ENCODE measurements at places on chromosomes 12 and 14. TPM values are rescaled to one million over a fixed set of nuclear protein-coding genes. Genes with fewer than 3 reads are reported as not detected.

HEBP1 gene
- 11.9 TPM for total RNA-seq

PPP1R12A gene
- total RNA-seq, result 145 TPM

NTS gene
- total RNA-seq, result not detected

WNT1 gene
- 1.7 TPM for total RNA-seq

DNA sequence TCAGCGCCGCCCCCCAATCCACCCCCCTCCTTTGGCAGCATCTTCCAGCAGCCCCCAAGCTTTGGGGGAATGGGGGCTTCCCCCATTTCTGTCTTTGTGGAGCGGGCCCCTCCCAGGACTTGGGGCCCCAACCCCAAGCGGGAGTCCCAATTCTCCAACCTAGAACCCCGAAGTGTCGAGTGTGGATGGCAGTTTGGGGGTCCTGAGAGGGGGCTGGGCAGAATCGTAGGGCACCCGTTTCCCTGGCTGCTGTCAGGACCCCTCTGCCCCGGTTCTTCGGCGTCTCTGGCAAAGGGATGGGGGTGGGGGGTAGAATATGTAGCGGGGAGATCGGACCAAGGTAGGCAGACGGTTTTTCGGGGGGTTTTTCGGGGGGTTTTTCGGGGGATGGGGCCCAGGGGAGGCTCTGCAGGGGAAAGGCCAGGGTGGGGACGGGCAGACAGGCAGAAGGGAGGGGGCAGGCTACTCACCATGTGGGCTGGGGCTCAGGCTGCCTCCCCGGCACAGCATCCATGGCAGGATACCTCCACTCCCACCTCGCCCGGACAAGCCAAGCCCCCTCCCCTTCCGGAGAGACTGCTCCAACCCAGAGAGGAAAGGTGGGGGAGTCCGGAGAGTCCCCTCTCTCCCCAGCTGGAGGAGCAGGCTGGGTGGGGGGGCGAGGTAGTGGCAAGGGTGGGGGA is 739 bp downstream of the JPH4 start:
- no peak for DNase-seq

- no peak for DNase-seq
Observed at GRCh38 chr12:114272071-114272470, 133.9 kb downstream of the TBX5 start.

All from natural killer cell (primary cell).